HFF-Myc (cell line): ENCODE measurements at places on chromosomes 7 and 10.

DNA sequence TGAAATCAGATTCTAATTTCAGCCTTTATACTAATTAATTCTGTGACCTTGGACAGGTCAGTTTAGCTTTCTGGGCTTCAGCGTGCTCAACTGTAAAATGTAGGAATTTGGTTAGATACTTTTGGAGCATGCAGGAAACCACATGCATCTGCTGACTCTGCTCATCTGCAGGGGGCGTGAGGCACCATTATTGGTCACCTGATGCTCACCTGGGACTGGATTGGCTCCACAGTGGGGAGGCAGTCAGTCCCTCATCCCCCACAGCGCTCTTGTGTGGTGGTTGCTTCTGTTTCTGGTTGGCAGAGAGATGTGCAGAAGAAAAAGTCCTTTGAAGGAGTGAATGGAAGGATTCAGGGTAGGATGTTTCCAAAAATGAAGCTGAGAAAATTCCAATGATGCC, 150.9 kb upstream of the MTPN start:
- no peak for DNase-seq

GRCh38 chr10:75969031-75969430, 537.6 kb downstream of the LRMDA start:
- no peak for DNase-seq

DNA sequence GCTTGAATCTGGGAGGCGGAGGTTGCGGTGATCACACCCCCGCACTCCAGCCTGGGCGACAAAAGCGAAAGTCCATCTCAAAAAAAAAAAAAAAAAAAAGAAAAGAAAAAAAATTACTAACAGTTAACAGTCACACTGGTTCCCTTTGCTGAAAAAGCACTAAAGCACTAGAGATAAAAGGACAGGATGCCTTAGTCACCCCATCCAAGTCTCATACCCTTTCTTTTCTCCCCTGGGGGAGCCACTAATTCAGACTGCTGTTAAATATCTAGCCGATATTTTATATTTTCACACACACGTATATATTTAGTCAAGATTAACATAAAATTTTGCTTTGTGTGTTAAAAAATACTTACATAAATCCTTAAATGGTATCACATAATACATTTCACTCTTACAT, 25.2 kb downstream of the BAIAP2L1 start:
- DNase-seq, result no peak

- DNase-seq, result no peak
Measured at GRCh38 chr10:112143420-112143819, 40.1 kb downstream of the GPAM start.

DNA sequence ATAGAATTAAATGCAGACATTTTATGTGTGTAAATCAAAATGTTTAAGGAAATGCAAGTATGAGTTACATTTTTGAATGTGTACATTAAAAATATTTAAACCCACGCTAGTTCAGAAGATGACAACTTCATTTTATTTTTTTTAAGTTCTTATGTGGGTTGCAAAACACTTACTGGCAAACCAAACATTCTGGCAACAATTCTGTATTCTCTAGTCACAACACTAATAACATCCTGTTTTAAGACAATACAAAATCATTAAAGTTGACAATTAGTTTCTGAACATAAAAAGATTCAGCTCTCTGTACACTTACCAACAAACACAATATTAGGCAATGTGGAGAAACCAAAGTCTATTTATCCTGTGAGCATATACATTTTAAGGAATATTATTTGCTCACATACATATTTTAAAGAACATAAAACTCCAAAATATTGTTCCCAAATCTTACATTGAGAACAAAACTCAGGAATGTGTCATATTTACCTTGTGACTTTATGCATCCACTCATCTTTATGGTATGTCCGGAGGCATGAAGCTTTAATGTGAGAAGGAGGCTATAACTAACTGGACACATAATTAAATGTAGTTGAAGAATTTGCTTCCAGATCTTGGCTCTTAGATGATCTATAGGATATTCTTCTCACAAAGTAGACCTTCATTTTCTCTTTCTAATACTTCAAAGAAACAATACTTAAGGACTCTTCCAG, 134.7 kb downstream of the DGKB start:
- DNase-seq, result no peak

DNA sequence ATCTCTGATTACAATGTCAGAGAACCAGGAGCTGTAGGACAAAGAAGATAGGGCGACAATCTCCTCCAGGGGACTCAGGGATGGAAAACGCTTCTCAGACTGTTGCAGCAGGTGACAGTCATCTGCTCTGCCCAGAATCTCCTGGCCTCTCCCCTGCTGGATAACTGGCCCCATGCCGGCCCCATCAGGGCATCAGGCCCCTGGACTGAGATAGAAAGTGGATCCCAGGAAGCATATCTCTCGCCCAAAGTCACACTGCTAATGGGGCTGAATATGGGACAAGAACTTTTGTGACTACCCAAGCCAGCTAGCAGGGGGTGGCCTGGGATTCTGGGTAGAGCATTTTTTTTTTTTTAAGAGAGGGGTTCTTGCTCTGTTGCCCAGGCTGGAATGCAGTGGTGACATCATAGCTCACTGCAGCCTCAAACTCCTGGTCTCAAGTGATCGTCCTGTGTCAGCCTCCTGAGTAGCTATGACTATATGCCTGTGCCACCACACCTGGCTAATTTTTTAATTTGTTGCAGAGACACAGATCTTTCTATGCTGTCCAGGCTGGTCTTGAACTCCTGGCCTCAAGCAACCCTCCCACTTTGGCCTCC, 20.5 kb upstream of the MLXIPL start:
- DNase-seq, result no peak

DNA sequence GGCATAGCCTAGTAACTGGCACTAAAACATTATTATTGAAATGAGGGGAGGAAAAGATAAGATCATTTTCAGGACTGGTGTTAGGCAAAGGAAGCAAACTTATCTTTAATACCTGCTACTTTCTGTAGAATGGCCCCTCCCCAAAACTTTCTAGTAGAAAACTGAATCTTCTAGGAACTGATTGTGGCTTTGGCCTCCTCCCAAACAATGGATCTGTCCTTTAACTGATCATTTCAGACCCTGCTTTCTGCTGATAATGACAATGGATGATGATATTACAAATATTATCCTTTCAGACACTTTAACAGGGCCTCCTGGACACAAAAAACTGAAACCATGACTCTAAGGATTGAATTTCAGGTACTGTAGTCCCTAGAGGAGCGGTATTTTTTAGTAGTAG, 55.1 kb downstream of the EZH2 start:
- DNase-seq, result no peak

DNA sequence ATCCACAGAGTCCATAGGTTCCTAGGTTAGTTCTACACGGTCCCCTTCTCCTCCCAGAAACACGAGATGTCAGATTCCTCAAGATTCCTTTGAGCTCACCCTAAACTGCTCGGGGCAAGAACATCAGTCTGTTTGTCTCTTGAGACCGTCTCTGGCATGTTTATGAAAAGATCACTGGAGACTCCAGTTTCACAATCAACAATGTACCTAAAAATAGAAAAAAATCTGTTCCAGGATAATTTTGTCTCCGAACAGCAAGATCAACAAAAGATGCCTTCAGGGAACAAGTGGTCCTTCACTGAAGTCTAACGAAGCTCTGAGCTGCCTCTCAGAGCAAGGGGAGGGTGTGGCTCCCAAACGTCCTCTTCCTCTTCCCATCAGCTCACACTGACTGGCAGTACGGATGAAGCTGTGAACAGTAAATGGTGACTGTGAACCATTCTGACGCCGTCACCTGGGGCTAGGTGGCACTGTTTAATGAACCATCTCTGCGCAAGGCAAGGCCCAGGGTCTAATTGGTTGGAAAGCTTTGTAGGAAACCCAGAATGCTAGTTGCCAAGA, 156.2 kb upstream of the LYZL1 start:
- DNase-seq, result no peak
